ENCODE measurements at places on chromosomes 1 and 21. TPM values are rescaled to one million over a fixed set of nuclear protein-coding genes. Genes with fewer than 3 reads are reported as not detected.

GRCh38 chr1:209673631-209674417 lies 1.4 kb upstream of the G0S2 start:
- peak overlapping the region; percentile 8 for H3K27ac ChIP-seq
- H3K27me3 ChIP-seq, result peaks cover 21% of the 10 kb centered on the region

The IQGAP3 gene
- total RNA-seq, result 4.2 TPM

DNA sequence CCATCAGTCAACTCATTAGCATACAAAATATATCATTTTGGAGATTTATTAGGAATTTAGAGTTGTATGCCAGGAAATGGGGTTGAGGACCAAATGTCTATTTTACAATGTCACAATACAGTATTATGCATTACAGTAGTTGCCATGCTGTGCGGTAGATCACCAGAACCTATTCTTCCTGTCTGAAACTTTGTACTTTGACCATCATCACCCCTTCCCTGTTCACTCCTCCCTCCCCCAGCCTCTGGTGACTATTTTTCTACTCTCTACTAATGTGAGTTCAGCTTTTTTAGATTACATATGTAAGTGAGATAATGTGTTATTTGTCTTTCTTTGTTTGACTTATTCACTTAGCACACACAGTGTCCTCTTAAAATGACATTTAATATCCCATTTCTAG lies 50.8 kb downstream of the PTBP2 start:
- H3K36me3 ChIP-seq, result peaks cover 4% of the 10 kb centered on the region
- no peaks in the 10 kb centered on the region for H3K27me3 ChIP-seq
- H3K27ac ChIP-seq, result peak overlapping the region; percentile 73
- H3K4me1 ChIP-seq, result peaks cover 7% of the 10 kb centered on the region
- H3K4me3 ChIP-seq, result no peak overlapping the region
- peak; percentile 46 for DNase-seq

DNA sequence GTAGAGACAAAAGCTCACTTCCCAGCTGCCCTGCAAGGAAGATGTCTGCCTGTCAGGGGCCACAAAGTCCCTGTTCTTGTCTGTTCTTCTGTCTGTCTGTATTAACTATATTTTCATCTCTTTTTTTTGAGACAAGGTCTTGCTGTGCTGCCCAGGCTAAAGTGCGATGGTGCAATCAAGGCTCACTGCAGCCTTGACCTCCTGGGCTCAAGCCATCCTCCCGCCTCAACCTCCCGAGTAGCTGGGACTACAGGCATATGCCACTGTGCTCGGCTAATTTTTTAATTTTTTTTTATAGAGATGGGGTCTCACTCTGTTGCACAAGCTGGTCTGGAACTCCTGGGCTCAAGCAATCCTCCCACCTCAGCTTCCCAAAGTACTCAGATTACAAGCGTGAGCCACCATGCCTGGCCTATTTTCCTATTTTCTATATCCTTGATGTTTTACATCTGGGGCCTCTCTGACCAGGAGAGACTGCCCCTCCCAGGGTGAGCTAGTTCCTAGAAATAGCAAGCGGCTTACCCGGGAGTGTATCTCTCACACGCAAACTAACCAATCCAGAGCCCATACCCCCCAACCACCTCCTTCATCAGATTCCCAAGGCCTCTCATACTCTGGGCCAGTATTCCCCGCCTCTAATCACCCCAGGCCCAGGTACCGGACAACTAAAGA lies 5.4 kb upstream of the KLHDC7A start:
- no peak overlapping the region for H3K4me3 ChIP-seq
- H3K27ac ChIP-seq, result no peak overlapping the region
- no peaks in the 10 kb centered on the region for H3K36me3 ChIP-seq

- no peak overlapping the region for H3K27ac ChIP-seq
- H3K4me3 ChIP-seq, result no peak overlapping the region
- no peaks in the 10 kb centered on the region for H3K27me3 ChIP-seq
- no peaks in the 10 kb centered on the region for H3K4me1 ChIP-seq
- DNase-seq, result no peak
- H3K36me3 ChIP-seq, result no peaks in the 10 kb centered on the region
Measured at GRCh38 chr1:104987210-104987609, 1237.5 kb downstream of the AMY1C start.

- no peak overlapping the region for H3K27ac ChIP-seq
- no peak for DNase-seq
Measured at GRCh38 chr1:19476450-19477190, 8.7 kb downstream of the CAPZB start.

DNA sequence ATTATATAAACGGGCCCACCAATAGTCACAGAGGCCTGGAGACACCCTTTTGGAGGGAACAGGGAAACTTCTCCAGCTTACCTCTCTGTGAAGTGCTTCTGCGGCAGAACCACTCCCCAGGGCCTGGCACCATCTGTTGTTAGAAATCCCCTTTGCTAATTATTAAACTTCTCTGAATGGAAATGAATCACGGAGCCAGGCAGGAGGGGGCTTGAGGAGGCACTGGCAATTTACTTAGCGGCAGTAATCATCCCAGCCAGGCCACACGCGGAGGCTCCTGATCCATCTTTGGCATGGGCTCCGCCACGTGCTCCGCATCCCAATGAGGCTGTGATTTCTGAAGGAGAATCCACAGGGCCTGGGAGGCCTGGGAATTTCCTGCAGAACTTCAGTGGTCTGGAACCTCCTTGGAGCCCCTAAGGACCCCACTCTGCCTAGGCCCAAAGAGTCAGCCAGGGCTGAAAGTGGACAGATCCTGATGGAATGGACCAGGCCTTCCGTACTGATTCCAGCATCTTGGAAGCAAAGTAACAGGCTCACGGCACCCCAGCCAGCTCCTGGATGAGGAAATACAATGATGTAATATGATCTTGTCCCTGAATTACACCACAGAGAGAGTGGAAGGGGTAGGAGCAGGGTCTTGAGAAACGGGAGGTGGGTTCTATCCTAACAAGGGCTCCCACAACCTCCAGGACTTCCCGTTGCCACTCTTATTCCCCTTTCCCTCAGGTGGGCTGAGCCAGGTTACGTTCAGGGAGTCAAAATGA lies 62.3 kb downstream of the GRIK3 start:
- DNase-seq, result no peak
- no peaks in the 10 kb centered on the region for H3K36me3 ChIP-seq
- H3K27ac ChIP-seq, result no peak overlapping the region
- no peak overlapping the region for H3K4me3 ChIP-seq
- peaks cover 4% of the 10 kb centered on the region for H3K27me3 ChIP-seq

DNA sequence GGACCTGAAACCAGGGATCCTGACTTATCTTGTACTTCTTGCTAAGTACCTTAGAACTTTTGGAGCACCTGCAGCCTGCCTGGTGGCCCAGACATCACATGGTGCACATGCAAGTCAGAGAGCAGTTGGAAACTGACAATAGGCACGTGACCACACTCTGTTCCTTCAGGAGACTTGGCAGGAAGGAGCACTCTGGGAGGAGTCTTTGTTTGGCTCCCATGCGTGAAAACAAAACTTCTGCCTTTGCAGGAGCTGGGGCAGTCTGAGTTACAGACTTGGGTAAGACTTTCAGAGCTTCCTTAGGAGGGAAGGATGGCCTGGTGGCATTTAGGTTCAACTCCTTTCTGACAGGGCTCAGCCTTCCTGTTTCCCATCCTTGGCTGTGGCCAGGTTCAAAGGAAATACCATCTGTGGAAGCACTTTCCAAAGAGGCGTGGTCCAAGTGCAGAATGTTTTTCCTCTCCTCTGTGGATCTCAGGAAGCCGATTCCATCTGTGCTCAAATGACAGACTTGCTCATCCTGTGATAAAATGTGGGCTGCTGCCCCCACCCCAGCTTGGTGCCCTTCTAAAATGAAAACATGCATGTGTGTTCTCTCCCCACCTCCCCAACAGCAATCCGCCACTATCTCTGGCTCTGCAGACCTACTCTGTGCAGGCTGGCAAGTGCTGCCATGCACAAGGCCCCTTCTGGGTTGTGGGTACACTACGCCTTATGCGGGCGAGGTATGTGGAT lies 14.1 kb upstream of the ZNF436 start:
- no peaks in the 10 kb centered on the region for H3K27me3 ChIP-seq
- H3K27ac ChIP-seq, result no peak overlapping the region
- no peak overlapping the region for H3K4me3 ChIP-seq

- H3K4me1 ChIP-seq, result peaks cover 45% of the 10 kb centered on the region
- no peaks in the 10 kb centered on the region for H3K27me3 ChIP-seq
- H3K36me3 ChIP-seq, result no peaks in the 10 kb centered on the region
- peak overlapping the region; percentile 21 for H3K4me3 ChIP-seq
- peak overlapping the region; percentile 98 for H3K27ac ChIP-seq
- DNase-seq, result peak; percentile 91
Measured at GRCh38 chr1:201399352-201400126, 415 bp upstream of the LAD1 start.

The OR2AJ1 gene
- total RNA-seq, result not detected

GRCh38 chr1:203369666-203370065 lies 18.7 kb upstream of the FMOD start:
- DNase-seq, result no peak
- no peaks in the 10 kb centered on the region for H3K27me3 ChIP-seq
- peaks cover 12% of the 10 kb centered on the region for H3K4me1 ChIP-seq
- no peak overlapping the region for H3K4me3 ChIP-seq

GRCh38 chr1:12760256-12760795 lies 13.2 kb upstream of the PRAMEF12 start:
- no peak overlapping the region for H3K4me3 ChIP-seq
- peaks cover 8% of the 10 kb centered on the region for H3K4me1 ChIP-seq
- no peaks in the 10 kb centered on the region for H3K27me3 ChIP-seq
- no peak for DNase-seq
- no peaks in the 10 kb centered on the region for H3K36me3 ChIP-seq

DNA sequence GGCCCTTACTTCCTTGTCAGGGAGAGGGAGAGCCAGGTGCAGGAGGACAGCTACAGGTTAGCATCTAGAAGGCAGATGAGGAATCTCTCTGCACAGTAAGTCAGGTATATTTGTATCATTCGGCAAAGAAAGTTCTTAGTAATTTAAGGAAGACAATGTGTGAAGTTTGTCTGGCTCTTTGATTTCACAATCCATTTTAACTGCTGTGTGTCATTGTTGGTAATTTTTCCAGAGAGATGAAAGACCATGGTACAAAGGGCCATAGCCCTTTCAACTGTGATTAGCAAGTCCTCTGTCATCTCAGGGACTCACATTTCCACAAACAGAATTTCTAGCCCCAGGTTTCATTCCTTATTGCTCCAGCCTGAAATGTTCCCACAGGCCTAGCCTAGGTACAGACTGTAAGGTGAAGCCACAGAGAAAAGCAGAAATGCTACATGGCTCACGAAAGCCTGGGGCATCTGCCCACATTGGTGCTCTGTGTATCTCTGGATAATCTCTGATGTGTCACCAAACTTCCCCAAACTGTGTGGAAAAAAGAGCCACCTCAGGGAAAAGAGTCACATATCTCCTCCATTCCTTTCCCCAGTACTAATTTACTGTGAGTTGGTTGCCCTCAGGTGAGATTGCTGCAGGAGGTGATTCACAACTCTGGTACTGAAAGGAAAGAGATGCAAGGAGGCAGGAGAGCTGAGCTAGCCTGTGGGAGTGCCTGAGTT lies 70.6 kb downstream of the SYT6 start:
- no peaks in the 10 kb centered on the region for H3K36me3 ChIP-seq
- peak overlapping the region; percentile 34 for H3K27ac ChIP-seq
- H3K4me3 ChIP-seq, result no peak overlapping the region

- peaks cover 14% of the 10 kb centered on the region for H3K4me1 ChIP-seq
- H3K27me3 ChIP-seq, result peaks cover 11% of the 10 kb centered on the region
- no peak for DNase-seq
- no peak overlapping the region for H3K4me3 ChIP-seq
Measured at GRCh38 chr1:201021630-201022492, 1.7 kb downstream of the KIF21B start.

The GFI1 gene
- total RNA-seq, result 0.10 TPM

All from hepatocyte (in vitro differentiated cells).